ENCODE measurements at places on chromosomes 6 and 20.
A peak's percentile ranks its signal among the peaks of the same experiment; 100 is the strongest.

DNA sequence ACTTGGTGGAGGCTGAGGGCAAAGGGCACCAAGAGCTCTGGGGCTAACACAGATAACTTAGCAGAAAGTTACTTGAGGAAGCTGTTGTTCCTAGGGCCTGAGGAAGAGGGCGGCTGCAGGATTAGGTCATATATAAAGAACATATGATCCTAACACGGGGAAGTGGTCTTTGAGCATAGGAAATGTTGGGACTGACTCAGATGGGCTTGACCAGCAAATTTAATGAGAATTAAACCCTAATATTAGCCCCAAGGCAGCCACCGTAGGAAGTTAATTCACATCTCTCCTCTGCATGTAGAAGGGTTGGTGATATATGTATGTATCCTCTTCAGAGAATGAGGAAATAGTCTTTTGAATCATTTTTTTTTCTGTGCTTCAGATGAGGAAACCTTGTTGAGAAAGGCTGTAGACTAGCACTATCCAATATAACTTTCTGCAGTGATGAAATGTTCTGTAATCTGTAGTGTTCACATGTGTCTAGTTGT lies 9.2 kb upstream of the ZBTB9 start:
- no peak for DNase-seq

- peak; percentile 22 for DNase-seq
These were observed 14.6 kb downstream of the CD40 start for GRCh38 chr20:46132705-46133120.

- peak; percentile 73 for DNase-seq
These were observed 98.5 kb downstream of the INSM1 start for GRCh38 chr20:20466341-20466879.

DNA sequence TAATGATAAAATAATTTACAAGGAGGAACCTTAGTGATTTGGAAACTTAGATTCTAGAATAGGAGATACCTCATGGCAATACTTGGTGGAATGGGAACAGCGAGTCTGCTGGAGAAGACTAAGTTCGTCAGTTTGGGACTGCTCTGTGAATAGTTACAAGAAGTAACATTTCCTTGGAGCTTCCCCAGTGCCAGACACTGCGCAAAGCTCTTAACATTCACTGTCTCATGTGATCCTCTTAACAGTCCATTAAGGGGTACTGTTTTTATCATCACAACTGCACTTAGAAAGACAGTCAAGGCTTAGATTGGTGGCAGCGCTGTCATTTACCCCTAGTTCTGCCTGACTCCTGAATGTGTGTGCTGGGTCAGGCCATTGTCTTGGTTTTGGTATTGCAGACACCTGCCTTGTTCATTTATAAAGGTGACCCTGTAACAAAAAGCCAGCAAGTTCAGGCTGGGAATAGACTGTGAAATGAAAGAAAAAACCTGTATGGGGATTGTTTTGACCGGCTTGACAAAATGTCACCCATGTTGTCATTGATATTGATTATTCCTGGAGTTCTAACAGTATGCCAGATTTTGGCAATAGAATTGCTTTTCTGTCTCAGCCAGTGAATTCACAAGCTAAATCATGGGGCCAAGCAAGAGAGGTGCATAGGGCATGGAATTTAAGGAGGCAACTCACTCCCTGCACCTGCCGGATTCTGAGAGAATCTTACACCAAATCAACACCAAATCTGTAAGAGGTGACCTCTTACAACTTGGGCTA lies 118.4 kb downstream of the SASH1 start:
- DNase-seq: no peak

DNA sequence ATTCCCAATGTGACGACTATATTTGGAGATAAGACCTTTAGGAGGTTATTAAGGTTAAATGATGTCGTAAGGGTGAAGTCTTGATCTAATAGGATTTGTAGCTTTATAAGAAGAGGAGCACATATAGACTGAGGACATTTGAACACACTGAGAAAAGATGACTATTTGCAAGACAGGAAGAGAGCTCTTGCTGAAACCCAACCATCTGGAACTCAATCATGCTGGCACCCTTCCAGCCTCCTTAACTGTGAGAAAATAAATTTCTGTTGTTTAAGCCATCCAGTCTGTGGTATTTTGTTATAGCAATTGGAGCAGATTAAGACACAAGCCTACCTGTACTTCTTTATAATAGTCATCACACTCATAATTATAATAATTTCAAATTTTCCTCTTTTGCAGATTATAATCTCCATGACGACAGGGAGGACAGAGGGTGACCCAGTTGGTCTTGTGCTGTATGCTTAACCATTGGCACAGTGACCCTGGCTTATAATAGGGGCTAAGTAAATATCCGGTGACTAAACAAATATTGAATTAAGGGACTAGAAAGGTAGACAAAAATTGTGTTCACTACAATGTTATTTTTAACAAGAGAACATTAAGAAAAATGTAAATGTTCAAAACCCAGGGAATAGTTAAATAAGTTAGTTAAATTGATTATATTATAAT lies 206.4 kb upstream of the HDDC2 start:
- no peak for DNase-seq

- DNase-seq: no peak
These were observed 39.4 kb downstream of the RREB1 start for GRCh38 chr6:7147051-7147671.

- no peak for DNase-seq
These were observed 22.2 kb downstream of the FKBP1A start for GRCh38 chr20:1370548-1371110.

- DNase-seq: no peak
These were observed 167.4 kb upstream of the PCSK2 start for GRCh38 chr20:17059465-17059864.

DNA sequence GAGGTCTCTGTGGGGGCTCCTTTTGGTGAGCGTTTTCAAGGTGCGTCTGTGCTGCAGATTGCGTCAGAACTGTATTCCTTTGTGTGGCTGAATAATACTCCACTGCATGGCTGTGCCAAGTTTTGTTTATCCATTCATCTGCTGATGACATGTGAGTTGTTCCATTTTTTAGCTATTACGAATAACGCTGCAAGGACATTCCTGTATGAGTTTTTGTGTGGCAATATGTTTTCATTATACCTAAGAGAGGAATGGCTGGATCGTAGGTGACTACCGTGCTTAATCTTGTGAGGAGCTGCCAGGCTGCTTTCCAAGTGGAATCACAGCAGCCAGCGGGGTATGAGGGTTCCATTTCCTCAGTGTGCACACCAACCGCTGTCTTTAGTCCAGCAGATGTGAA lies 1.1 kb upstream of the DACT2 start:
- no peak for DNase-seq

GRCh38 chr6:138454981-138455706 lies 44.1 kb downstream of the NHSL1 start:
- no peak for DNase-seq

GRCh38 chr6:89008001-89008814 lies 44.8 kb upstream of the RNGTT start:
- DNase-seq: no peak

- no peak for DNase-seq
These were observed 1.3 kb downstream of the PPP1R3G start for GRCh38 chr6:5086294-5086890.

DNA sequence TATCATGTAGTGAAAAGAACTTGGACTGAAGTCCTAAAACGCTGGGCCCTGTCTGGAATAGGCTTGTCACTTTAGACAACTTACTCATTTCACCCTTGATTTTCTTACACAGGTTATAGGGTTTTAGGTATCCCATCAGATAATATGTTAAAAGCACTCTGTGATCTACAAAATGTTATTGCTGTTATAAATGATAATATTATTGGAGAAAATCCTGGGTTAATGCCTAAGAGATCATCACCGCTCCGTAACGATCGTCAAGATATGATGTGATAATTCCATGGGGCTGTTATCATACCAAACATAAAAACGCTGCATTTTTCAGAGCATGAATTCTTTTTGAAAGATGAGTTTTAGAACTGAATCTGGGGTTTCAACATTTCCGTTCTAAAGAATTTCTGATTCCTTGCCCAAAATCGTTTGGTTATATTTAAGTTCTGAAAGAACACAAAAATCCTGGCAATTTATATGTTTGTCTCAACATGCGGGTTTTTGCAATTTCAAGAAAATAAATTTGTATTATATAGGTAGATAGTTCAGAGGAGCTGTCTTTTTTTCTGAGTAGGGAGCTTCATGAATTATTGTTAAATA lies 154.8 kb downstream of the FOXC1 start:
- no peak for DNase-seq

- DNase-seq: peak; percentile 62
These were observed 1025.0 kb upstream of the GJE1 start for GRCh38 chr6:141107591-141108160.

DNA sequence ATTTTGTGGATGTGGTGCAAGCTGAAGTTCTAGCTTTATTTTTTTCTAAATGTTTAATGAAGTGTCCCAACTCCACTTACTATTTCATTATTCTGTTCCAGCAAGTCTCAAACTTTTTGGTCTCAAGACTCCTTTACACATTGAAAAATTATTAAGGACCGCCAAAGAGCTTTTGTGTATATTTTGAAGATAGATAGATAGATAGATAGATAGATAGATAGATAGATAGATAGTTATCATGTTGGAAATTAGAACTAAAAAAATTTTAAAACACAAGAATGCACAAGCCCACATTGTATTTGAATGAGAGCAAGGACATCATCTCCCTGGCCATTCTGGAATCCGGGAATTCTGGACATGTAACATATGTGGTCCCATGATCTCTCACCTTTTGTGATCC lies 181.2 kb upstream of the SNX9 start:
- DNase-seq: no peak

DNA sequence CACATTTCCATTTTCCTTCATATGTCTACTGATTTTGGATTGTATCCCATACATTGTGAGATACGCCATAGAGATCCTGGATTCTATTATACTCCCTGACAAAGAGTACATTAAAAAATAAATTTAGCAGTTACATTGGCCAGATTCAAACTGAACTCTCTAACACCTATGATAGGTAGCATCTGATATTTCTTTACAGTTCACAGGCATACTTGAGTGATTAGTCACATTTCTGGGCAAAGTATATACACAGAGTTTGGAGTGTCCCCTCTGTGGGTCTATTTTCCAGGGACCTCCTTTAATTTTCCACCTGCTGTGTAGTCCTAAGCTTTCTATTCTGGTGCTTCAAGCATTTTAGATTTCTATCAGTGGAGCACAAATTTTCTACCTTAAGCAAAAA lies 96.4 kb downstream of the TBC1D32 start:
- DNase-seq: no peak

DNA sequence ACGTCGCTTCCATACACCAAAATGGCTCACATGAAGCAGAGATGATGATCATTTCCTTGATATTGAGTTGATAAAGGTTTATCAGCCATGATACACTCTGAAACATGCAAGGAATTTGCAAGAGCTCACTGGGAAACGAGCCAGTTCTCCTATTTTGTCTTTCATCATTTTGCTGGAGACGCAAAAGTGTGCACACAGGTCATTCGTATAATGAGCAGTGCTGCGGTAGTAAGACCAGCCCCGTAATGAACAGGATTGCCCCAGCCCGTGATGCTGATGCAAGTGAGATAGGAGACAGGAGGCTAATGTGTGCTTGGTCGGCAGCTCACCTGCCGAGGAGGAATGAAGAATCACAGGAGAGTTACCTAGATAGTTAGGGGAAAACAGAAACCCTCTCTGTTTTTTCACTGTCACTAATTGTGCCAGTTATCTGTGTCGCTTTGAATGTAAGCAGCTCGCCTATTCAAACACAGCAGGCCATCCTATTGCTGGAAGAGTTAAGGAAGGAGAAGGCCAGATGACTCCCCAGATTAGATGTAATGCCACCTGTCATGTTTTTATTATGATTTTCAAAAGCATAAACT lies 391.8 kb downstream of the SAMD5 start:
- DNase-seq: no peak

DNA sequence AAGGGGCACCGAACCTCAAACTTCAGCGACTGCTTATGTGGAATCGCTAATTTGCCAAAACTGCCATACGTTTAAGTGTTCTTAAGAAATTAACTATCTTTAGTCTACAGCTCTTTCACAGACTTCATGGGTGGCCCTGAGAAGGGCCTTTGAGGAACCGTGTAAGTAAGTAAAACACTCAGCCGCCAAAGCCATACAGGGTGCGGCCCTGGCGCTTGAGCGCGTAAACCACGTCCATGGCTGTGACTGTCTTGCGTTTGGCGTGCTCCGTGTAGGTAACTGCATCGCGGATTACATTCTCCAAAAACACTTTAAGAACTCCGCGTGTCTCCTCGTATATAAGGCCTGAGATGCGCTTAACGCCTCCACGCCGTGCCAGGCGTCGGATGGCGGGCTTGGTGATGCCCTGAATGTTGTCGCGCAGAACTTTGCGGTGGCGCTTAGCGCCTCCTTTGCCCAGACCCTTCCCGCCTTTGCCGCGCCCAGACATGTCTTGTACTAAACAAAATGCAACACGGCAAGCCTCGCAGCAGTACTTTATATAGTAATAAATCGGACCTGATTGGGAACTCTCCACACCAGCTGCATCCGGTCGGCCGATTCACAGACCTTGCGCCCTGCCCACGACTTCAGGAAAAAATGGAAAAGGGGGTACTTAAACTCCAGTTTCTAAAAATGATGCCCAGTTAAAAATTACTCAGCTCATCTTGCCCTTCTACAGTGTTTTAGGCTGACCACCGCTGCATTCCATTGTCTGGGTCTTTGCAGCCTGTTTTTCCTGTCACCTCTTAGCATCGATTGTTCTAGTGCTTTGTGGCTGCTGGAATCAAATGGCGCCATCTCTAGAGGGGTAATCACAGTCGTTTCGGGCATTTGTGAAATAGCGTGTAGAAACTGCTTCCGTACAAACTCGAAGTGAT lies 38.9 kb downstream of the OR2B2 start:
- peak; percentile 78 for DNase-seq

- DNase-seq: no peak
These were observed 3.5 kb upstream of the LTA start for GRCh38 chr6:31568537-31568961.

DNA sequence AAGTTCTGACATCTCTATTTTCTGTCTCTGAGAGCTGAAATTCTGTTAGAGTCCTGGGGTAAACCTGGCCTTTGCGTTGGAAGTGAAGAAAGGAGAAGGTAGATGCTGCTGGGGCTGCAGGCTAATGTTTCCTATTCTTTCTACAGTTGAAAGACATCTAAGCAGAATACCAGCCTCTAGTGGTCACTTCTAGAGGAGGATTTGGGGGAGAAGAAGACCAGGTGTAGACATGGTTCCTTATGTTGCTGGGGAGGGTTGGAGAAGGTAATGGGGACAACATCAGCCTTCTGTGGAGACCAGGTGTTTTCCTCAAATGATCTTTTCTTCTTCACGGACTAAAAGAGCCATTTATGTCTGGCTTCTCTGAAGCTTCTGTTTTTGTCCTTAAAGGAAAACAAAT lies 62.6 kb downstream of the BTBD3 start:
- DNase-seq: no peak

Data from HFFc6 (cell line).